Stimulated activated CD8-positive, alpha-beta memory T cell treated with anti-CD3 and anti-CD28 coated beads, Interleukin-4, amount 100 ng/mL, for 1 hour (primary cell): ENCODE measurements at places on chromosomes 12 and 14.

GRCh38 chr14:93249128-93249831 lies 42.2 kb downstream of the UBR7 start:
- DNase-seq, result no peak

DNA sequence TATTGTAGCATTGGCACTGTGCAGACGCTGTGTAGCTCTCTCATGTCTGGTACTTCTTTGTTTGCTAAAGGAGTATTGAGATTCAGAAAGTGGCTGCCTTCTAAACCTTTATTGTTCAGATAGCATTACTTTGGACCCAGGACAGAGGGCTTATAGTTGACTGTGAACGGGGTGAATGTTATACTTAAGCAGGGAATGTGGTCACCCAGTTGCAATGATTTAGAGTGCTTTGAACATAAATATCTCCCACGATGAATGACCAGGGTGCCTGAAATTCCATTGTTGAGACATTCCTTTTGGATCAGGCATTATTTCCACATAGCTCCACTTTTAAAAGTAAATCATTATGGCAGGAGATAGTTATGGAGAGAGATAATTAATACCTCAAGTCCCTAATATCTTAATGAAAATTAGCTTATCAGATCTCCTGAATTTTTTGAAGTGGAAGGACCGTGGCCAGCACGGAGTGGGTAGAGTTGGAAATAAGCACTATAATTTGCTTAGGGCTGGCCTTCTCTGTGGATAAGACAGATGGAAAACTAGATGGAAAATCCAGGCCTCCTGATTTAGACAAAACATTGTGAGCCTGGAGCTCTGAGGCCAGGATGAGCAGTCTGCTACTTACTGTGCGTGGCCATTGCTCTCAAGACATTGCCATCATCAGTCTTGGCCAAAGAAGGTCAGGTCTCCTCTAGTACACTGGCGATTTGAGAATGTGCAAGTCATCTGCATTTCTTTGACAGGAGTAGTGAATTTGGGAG lies 114.5 kb downstream of the ETV6 start:
- DNase-seq, result no peak

DNA sequence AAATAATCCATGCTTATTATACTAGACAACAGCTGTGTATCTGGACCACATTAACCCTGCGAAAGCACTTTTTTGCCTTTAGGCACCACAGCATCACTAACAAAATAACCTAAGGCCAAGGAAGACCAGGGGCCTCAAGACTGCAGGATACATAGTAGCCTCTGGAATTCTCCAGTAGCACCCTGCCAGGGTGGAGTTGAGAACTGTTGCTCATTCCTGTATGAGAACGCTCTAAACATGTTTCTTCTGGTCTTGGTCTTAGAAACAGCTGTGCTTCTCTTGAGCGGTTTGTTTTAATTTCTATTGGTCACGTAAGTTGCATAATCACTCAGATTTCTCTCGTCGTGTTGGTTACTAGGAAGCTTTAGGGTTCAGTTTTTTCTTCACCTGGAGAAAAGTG lies 7.9 kb downstream of the B4GALNT3 start:
- no peak for DNase-seq

DNA sequence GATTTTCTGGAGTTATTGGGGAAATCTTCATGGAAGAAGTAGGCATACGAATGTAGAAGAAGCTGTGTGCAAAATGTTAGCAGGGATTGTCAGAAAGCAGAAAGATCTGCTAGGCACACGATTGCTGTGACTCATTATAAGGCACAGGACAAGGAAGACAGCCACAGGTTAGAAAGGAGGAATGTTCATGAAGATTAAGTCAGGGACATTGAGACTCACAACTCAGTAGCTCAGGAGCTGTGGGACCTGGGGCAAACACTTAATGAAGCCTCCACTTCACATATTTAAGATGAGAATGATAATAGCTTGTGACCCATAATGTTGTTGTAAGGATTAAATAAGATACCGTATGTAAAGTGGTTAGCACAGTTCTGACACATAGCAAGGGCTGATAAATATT lies 26.6 kb upstream of the RTRAF start:
- DNase-seq, result no peak

DNA sequence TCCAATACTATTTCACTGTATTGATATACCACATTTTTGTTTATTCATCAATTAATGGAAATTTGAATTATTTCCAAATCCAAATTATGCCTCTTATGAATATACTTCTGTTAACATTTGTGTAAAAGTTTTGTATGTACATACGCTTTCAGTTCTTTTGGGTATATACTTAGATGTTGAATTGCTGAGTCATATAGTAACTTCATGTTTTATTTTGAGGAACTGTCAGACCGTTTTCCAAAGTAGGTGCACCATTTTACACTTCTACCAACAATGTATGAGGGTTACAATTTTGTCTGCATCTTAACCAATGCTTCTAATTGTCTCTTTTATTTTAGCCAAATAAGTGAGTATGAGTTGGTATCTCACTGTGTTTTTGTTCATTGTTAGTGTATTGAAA lies 10.2 kb upstream of the CCER1 start:
- DNase-seq, result no peak

DNA sequence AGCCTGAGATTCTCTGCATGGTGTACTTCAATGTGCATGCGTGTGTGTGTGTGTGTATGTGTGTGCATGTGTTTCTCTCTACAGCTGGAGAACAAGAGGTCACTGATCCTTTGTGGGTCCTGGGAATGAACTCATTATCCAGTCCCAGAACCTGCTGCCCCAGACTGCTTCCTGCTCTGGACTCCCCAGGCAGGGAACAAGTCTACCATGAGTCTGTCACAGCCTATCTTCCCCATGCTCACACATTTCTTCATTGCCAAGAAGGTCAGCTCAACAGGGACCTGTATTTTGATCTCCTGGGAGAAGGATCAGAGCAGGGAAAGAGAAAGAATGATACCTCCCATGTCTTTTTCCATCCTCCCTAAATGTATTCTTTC lies 2.9 kb upstream of the AGAP2 start:
- no peak for DNase-seq

- no peak for DNase-seq
Measured at GRCh38 chr14:53999061-53999488, 42.5 kb upstream of the BMP4 start.

- no peak for DNase-seq
Measured at GRCh38 chr12:84911271-84912197, 1.1 kb downstream of the SLC6A15 start.

DNA sequence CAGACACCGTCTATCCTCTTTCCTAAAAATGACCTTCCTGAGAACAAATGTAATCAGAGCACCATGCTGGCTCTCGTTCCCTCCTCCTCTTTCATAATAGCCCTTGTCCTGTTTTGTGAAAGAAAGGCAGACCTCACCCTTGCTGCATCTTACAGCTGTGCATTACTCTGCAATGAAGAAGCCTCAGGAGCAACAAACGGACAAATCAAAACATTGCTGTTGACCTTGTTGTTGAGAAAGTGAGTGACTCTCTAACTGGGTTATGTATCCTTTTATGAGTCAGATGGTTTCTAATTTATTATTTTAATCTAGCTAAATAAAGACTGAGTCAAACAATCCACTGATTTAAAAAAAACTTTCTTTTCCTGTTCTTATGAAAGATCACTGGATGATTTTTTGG lies 180.9 kb downstream of the RPS29 start:
- DNase-seq, result no peak

DNA sequence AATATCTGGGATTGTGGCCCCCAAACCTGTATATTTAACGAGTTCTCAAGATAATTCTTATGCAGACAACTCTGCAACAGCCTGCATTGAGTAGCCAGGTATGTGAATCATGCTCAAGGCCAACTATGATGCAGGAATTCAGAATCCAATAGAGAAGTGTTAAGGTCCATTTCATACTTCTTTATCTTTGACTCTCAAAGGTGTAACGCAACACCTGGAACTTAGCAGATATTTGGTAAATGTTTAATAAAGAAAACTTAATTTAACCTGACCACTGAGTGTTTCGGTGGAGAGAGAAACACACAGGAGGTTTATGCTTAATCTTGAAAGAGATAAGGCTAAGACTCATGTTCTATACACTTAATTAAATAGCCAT lies 156.5 kb upstream of the PLEKHG7 start:
- DNase-seq, result no peak

DNA sequence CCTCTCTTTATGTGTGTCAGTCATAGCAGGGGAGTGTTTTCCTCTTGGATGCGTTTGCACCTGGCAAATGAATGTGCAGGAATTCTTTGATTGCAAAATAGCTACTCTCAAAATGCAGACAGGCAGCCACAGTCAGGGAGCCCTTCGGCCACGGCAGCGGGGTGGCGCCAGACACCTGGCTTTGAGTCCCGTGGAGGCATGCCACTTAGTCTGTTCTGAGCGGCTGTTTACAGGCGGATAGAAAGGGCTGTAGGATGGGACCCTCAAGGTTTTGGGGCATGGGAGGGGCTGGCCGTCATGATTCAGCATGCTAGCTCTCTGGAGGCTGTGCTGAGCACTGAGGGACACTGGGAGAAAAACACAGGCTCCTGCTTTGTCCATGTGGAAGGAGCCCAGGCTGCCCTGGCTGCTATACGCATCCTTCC lies 117.1 kb downstream of the SLC25A47 start:
- DNase-seq, result no peak

DNA sequence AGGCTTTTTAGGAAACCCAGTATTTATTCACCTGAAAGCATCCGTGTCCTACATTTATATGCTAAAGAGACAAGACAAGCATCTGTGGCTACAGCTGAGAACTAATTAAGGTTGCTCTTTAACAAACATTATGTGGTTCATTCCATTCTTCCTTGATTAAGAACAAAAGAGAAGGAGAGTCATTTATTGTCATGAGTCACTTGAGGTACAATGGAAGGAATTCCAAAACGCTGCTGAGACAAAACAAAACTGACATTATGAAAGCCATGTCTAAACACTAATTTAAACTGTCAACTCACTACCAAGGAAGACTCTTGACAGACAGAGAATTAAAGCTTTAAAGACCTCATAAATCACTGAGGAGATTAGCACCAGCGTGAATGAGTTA lies 214.4 kb downstream of the BMP4 start:
- DNase-seq, result no peak

DNA sequence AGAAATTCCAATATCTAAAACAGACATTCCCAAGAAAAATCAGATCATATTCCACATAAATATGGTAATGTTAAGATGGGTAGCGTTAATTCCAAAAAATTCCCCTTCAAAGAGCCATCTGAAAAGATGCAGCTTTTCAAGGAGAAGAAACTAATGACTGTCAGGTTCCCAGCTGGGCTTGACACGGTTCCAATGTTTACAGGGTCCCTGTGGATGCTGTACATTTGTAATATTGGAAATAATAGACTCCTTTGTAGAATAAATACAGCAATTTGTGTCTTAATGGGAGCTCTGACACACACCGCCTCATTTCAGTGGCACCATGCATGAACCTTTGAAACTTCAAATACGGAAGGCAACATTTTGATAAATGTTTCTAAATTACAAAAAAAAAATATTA lies 140.6 kb downstream of the ITPR2 start:
- DNase-seq, result no peak

GRCh38 chr14:92099802-92100201 lies 6.6 kb downstream of the ATXN3 start:
- DNase-seq, result no peak

DNA sequence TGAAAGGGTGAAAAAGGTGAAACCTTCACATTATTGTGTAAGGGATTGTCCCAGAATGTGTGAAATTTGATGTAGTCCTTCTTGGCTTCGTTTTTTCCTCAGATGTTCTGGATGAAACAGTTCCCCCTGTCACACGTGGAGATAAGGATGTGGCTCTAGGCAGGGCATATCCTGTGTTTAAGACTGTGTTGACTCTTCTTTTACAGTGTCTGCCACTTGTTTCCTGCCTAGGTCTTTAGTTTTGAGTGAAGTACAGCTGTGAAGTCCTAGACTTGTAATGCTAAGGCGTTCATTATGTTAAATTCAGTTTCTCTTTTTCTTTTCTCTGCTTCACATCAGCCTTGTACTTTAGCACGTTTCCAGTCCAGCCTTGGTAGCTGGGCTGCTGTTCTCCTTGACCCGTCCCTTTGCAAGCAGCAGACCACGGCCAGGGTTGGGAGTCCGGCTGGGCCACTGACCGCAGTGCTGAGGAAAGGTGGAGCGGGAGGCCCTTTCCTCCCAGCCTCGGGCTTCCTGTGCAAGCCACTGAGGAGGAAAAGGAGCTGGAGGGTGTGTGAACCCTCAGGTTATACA lies 59.1 kb downstream of the RASSF3 start:
- no peak for DNase-seq

GRCh38 chr12:121580959-121581685 lies at the start of gene KDM2B:
TSS of gene KDM2B (minus strand) at chr12:121581023. CDS start at chr12:121580911, 112 bp downstream.
- DNase-seq, result no peak

DNA sequence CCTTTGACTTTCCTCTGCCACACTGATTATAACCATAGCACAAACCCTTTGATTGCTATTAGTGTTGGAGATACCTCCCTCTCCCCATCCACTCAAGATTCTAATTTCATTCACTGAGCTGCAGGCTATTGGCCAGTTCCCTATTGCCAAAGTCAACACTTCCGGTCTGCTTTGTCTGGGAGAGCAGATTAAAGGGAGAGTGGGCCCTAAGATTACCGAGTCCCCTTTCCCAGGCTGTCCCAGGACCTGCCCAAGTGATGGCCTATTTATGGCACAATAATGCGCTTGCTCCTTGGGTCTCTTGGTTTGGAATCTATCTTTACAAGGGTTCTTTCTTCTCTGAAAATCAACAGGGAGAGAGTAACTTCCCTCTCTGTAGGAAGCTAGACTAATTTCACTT lies 42.9 kb upstream of the LTBP2 start:
- DNase-seq, result no peak

DNA sequence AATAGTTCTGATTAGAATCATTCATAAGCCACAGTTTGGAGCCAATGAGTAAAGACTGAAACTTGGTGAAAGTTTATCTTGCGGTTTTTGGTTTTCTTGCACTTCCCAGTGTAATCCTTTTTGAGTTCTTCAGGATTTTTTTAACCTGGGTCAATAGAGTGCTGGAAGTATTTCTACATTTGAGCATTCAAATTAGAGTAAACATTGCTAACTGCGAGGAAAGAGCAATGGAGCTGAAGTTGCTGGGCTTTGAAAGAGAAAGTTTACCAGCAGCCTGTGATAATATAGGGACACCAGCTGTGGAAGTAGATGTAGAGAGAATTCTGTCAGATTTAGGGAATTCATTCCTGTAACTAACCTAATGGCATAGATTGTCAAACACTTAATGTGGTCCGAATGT lies 30.3 kb downstream of the ANO6 start:
- DNase-seq, result no peak

- no peak for DNase-seq
Measured at GRCh38 chr12:24307716-24308335, 358.4 kb upstream of the SOX5 start.

- no peak for DNase-seq
Measured at GRCh38 chr12:118430516-118430915, 54.2 kb downstream of the SUDS3 start.

- no peak for DNase-seq
Measured at GRCh38 chr12:114767906-114768722, 84.1 kb upstream of the TBX3 start.
